Hematopoietic multipotent progenitor cell treated with erythropoietin and hydrocortisone succinate and interleukin-3 and kit ligand, for 17 days (in vitro differentiated cells): ENCODE measurements at places on chromosomes 7 and 10.

GRCh38 chr10:11336722-11337162, 274.7 kb downstream of the USP6NL start:
- no peak for DNase-seq

DNA sequence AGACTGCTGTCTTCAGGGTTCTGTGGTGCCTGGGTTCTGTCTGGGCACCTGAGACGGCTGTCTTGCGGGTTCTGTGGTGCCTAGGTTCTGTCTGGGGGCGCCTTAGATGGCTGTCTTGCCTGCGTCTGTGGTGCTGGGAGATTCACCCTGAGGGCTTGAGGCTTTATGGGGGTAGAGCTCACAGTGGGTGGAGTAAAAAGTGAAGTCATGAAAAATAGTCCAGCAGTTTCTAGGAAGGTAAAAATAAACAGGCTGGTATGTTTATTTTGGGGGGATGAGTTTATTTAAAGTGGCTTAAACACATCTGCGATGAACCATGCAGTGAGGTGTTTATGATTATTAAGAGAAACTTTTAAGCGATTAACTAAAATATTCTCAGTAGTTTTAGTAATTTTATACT, 64.2 kb downstream of the NKX6-2 start:
- no peak for DNase-seq

DNA sequence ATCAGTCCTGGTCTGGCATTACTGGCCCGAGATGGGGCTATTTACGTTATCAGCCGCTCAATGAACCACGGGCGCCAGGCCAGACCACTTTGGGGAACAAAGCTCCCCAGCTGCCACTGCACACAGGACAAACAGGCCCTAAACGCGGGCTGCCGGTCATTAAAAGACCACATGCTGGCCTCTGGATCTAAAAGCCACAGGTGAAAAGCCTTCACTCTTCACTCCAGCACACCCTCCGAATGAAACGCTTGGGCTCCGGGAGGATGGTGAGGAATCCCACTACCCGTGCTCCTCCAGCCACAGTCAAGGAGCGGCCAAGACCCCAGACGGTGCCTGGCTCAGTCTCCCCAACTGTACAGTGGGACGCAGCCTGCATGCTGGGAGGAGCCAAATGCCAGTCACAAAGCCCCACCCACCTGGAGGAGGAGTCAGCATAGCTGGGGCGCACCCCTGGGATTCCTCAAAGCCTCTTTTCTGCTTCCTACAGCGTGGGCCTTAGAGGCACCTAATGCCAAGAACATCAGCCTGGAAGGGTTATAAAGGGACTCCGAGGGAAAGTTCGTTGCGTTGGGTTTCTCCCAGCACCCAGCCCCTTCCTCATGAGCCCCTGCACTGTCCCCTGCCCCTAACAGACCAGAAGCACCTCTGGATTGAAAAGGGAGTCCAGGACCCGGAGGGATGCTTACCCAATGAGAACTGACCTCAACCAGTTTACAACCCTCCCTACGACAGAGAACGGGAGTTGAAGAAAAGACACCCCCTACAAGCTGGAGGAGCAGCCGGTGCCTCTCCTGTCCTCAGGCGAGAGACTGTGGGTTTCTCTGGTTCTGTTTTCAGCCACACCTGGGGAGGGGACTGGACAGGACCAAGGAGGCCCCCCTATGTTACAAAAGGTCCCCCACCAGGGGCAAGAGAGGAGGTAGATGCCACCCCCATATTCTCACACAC, 4.7 kb downstream of the PDGFA start:
- DNase-seq: no peak

- no peak for DNase-seq
Measured at GRCh38 chr7:134885967-134886352, 100.3 kb upstream of the AGBL3 start.
